ENCODE measurements at places on chromosomes 2 and 18.
A peak's percentile ranks its signal among the peaks of the same experiment; 100 is the strongest.

- no peak for DNase-seq
These were observed 8.0 kb upstream of the MBP start for GRCh38 chr18:77140439-77141109.

DNA sequence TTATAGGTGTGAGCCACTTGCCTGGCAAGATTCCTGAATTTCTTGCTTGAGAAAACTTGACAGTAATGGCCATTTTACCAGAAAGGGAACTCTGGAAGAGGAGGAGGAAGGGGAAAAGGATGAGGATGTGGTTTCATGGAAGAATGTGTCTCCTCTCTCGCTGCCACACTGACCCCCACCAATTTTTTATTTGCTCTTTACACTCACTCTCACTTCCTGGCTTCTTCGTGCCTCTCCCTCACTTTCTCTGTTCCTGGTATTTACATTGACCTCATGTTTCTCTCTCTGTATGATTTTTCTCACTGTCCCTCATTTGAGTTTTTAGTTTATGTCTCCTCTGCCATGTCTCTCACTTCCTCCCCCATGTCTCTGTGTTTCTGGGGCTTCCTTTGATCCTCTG, 134.5 kb upstream of the CAB39 start:
- no peak for DNase-seq

DNA sequence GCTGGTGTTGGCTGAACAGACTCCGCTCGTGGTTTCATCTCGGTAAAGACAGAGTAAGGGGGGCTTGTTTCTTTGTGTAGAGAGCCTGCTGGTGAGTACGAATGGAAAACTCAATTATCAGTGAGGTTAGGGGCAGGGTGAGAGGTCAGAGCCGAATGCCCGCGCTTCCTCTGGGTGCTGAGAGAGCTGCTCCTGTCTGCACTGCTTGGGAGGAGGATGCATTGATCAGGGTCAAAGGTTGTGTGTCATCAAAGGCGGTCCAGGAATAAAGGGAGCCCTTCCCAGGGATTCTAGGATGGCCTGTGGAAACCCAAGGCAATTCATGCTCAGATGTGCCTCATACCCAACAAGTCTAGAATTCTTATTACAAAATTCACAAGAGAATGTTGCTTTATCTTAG, 143.9 kb downstream of the MYCN start:
- DNase-seq, result no peak

DNA sequence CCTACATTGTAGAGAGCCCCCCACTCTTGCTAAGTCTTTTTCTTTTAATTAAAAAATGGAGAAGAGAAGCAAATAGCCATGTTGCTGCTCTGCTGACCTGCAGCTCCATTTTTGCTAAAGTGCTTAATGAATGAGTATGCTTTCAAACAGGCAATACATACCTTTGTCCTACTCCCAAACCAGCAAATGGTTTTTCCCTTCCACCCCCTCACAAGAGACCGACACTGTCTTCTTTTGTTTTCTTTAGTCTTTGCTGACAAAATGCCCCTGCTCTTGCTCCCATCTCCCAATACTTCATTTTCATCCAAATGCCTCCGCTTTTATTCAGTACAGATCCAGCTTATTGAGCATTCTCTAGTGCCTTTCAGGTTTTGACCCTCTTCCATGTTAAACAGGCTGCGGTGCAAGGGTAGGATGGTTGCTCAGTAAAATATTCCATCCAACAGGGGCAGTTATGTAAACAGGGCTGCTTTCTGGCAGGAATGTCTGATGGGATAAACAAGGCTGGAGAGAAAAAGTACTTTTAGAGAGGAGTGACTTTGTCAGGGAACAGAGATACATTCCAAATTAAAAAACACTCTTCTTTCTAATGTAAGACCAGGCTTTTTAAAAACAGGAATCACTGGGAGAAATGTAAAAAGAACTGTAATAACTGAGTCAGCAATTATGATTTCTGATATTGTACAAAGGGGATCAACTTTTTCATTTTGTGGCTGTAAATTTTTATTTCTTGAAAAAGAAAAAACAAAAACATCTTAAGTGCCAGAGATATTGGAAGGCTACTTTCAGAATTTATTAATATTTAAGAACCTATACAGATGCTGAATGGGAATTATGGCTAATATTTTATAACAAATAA, 136.8 kb downstream of the MEP1B start:
- no peak for DNase-seq

GRCh38 chr2:24448797-24449196, 42.3 kb upstream of the NCOA1 start:
- DNase-seq, result no peak

GRCh38 chr2:85324639-85325465, 2.9 kb downstream of the TGOLN2 start:
- no peak for DNase-seq

DNA sequence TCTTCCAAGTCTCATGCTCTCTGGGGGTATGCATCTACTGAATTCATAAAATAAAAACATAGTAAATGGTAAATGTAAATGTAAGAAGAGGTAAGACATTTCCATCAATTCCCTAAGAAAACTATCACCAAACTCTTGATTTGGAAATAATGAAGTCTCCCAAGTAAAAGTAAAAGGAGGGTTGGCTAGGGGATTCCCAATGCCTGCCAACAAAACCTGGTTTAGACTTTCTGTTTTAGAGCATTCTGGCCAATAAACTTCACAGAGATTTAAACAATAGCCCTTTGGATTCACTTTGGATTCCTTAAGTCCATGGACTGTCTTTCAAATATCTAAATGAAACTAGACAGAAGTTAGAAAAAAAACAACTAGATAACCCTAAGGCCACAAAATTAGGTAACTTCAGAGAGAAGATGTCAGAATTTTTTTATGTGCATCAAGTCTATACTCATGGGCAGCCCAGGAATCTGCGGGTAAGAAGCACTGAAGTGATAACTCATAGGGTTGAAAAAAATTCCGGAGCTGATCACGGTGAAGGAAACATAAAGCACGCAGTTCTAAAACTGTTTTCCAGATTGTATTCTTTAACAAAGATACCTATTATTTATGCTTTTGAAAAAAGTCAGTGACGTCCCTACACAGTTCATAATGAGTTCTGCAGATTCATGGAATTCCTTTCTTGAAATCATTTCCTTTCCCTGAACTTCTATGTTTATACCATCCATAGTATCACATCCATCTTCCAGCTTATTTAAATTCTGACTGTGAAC, 263.6 kb downstream of the AFF3 start:
- no peak for DNase-seq

DNA sequence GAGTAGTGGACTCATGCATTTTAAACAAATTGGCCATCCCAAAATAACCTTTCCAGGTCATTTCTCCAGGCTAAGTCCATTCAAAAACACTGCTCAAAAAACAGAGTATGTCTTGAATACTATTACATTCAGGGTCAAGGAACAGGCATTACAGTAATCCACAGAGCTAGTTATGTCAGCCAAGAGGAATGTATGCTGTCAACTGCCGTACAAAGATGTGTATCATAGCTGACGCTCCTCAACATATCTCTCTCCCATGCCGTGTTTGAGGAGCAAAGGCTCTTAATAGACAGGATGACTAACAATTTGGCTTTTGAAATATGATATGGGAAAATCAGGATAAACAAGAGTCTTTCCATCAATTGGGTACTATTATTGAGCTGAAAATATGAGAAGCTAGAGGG, 68.8 kb upstream of the KCTD1 start:
- no peak for DNase-seq

GRCh38 chr2:199738727-199739412, 112.1 kb downstream of the FTCDNL1 start:
- DNase-seq, result no peak

GRCh38 chr2:25313711-25314513, 27.8 kb downstream of the DNMT3A start:
- DNase-seq, result no peak

- no peak for DNase-seq
These were observed 1.0 kb upstream of the CHST10 start for GRCh38 chr2:100418406-100418962.

GRCh38 chr18:23983112-23983511, 31.4 kb upstream of the TTC39C start:
- DNase-seq, result no peak

DNA sequence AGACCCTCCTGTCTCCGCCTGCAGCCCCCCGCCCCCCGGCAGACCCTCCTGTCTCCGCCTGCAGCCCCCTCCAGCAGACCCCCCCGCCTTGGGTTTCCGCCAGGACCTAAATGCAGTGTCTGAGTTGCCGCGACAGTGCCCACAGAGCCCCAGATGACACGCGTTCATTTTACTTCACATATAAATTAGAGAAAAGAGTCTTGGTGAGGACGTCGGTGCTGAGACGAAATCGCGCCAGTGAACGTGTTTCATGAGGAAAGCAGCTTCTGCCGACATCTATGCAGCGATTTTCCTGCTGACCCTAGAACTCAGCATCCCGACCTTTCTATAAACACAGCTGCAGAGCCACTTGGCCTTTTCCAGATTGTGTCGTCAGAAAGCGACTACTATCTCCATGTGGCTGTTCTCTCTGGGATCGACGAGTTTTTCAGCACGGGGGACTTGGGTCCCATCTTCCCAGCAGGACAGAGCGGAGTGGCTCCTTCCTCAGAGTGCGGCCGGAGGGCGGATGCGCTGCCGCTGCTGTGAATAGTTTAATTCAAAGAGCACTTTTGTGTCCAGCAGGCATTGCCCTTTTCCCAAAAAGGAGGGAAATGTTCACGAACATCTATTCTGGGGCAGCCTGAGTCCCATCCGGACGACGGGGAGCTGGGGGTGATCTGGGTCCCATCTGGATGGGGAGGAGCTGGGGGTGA, 136.7 kb downstream of the NFATC1 start:
- DNase-seq, result no peak

DNA sequence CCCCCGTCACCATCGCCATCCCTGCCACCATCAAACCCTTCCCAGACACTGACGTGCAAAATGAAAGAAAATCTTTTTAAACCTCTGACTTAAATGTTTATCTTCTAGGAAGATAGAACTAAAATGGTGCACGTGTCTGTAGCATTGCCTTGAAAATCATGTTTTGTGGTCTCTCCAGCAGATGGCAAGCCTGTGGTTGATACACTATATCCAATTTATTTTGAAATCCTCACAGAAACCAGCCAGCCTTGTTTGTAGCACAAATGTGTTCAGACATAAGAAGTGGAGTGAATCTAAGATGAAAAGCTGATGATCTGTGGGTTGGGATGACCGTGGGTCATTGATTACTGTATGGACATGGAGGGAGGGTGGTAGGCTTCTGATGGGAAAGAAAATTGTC, 436.2 kb upstream of the SMIM21 start:
- no peak for DNase-seq

GRCh38 chr2:70887550-70888246, 48.0 kb upstream of the ATP6V1B1 start:
- no peak for DNase-seq

GRCh38 chr2:1829796-1830195, 85.5 kb upstream of the PXDN start:
- DNase-seq, result no peak

DNA sequence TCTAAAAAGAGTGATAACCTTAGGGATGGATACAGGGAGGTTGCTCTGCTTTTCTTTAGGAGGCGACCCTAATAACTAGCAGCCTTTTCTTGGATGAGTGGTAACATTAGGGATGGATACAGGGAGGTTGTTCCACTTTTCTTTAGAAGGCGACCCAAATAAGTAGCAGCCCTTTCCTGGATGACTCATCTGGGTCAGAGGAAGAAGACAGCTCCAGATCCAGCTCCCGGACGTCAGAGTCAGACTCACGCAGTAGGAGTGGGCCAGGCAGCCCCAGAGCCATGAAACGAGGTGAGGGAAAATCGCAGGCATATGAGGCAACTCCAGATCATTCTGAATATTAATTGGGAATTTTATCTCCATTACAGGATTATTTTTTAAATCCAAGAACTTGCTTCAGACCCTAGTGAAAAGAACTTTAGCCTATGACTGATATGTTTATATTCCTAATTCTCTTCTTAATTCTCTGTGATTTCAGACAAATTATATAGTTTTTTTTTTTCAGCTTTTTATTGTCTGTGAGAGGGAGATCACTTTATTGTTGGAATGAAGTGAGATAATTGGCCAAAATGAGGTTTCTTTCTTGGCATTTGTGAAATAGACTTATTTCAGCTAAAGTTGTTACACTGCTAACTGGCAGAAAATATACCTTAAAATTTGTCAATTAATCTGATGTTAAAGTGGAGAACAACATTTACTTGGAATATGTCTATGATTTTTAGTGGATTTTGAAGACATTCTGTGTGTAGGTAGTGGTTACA, 31.2 kb upstream of the C1GALT1C1L start:
- DNase-seq, result peak; percentile 11

- no peak for DNase-seq
These were observed 358.7 kb downstream of the LPIN1 start for GRCh38 chr2:12105180-12105579.

GRCh38 chr18:9578306-9578705, 36.1 kb downstream of the PPP4R1 start:
- DNase-seq, result no peak

- no peak for DNase-seq
These were observed 106.4 kb downstream of the CTAGE1 start for GRCh38 chr18:22311301-22311700.

DNA sequence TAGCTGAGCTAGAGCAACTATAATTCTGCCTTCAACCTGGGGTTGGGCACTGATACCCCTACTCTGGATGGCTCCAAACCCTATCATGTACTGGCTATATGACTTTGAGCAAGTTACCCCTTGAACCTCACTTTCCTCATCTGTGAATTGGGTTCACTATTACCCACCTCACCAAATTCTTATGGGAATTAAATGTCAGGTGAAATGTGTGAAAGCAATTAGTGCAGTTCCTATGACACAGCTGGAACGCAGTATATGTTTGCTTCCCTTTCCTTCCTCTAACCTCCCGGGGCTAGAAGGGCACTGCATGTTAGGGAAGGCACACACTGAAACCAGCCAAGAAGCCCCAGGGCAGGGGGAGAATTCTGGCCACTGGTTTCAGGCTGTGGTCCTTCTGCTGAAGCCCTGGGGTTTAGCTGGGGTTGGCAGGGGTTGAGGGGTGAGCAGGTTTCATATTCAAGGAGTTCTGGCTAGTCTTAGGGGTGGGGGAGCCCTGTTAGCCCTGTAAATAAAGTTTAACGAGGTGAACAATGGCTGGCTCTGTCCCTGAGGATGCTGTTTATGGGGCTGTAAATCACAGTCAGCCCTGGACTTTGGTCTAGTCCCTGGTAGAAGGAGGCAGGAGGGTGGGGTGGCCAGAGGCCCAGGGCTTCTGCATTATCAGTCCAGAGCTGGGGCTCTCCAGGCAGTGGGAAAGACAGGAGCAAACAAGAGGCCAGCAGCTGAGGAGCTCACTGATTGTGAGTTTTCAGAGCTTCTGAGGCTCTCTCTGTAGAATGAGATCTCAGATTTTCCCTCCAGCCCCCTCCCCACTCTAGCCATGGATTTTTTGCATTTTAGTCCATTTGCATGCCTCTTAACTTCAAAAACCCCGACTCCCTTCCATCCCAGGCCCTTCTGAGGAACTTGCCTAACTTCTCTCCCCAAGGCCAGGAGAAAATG, 8.0 kb downstream of the PKDCC start:
- DNase-seq, result no peak

- no peak for DNase-seq
These were observed 188.7 kb downstream of the MBD5 start for GRCh38 chr2:148209603-148210002.

DNA sequence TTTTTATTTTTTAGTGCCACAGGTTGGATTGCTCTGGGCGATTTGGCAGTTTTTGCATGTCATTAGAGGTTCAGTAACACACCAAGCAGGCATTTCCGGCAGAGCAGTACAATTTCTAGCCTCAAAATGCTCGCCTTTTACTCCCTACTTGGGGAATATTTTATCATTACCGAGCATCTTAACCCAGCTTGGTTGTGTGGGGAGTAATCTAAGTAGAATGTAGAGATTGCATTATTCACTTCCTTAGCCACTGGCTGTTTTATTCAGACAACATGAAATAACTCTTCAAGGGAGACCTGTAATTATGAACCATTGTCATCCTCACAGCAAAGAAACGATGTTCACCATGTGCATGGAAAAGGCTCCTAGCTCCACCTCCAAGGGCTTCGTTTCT, 13.1 kb downstream of the GRP start:
- no peak for DNase-seq
